ENCODE measurements at places on chromosomes 3 and 15. TPM values are rescaled to one million over a fixed set of nuclear protein-coding genes. Genes with fewer than 3 reads are reported as not detected.
A peak's percentile ranks its signal among the peaks of the same experiment; 100 is the strongest.

The FBN1 gene
- total RNA-seq, result 0.53 TPM

DNA sequence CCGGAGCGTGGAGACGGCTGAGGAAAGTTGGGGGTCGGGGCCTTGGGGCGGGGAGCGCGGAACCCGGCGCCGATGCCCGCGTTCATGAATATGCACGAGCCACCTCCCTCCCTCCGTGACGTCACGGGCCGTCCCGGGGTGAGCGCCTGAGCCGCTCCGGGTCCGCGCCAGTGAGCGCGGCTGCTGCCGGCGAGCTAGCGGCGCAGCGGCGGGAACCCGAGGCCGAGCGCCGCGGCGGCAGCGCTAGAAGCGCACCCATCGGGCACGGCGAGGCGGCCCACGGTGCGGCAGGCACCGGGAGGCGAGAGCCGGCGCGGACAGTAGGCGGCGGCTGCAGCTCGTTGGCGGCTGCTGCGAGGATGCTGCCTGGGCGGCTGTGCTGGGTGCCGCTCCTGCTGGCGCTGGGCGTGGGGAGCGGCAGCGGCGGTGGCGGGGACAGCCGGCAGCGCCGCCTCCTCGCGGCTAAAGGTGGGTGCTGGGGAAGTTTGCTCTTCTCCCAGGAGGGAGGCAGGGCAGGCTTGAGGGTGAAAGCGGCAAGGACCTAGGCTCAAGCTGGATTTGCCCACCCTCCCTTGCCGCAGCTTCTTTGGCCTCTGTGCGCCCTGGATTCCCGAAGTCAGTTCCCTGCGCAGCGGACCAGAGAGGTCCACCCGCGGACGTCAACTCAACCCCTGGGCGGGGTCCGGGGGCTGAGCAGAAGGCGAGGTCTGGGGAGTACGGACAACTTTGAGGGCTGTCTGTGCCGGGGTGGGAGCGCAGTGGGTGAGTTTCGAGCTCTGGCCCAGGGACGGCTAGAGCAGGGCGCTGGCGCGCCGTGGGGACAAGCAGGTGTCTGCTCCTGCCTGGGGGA, at the start of gene CLSTN2:
Gene CLSTN2 (plus strand): TSS at position 170 of the 850 bp plus-strand sequence.
- DNase-seq, result peak; percentile 8

The POPDC2 gene
- total RNA-seq, result 6.0 TPM

The CCNB2 gene
- 0.67 TPM for total RNA-seq

The GOLGB1 gene
- 58.7 TPM for total RNA-seq

GRCh38 chr3:195809291-195809785, 2.4 kb downstream of the MUC4 start:
- no peak for DNase-seq

- peak; percentile 50 for DNase-seq
Measured at GRCh38 chr3:105867712-105868430, 941 bp downstream of the CBLB start.

GRCh38 chr3:156648086-156648485, 26.3 kb upstream of the TIPARP start:
- DNase-seq, result no peak

The IMPG2 gene
- 0.44 TPM for total RNA-seq

DNA sequence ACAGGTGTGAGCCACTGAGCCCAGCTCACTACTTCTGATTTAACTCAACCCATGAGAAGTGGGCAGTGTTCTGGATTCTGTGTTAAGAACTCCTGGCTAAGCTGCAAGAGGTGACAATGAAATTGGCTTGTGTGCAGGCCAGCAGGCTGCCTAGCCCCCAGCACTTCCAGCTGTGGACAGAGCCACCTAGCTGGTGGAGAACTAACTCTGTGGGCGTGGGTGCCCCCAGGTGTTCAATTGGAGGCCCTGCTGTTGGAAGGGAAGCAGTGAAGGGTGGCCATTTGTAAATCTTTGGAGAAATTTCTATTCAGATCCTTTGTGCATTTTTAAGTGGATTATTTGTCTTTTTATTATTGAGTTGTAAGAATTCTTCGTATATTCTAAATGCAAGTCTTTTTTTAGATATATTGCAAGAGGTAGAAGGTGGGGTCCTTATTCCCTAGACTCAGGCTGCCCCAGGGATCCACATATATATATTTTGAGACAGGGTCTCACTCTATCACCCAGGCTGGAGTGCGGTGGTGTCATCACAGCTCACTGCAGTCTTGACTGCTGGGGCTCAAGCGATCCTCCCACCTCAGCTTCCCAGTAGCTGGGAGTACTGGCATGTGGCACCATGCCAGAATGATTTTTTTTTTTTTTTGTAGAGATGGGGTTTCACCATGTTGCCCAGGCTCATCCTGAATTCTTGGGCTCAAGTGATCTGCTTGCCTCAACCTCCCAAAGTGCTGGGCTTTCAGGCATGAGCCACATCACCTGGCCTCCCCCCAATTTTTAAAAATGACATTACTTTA, 7.2 kb upstream of the SCAMP5 start:
- DNase-seq, result no peak

DNA sequence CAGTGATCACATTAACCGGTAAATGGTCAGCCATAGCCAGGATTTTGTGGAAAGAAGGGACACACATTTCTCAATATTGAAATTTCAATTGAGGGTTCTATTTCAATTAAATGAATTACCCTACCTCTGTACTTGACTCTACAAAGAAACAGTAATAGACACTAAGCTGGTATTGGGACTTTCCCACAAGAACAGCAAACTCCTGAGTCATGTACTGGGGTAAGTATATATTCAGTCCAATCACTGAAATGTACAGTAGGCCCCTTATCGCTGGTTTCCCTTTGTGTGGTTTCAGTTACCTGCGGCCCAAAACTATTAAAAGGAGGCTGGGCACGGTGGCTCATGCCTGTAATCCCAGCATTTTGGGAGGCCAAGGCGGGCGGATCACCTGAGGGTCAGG, 17.6 kb downstream of the ASB14 start:
- no peak for DNase-seq

The GFM1 gene
- 46.8 TPM for total RNA-seq

- DNase-seq, result no peak
Measured at GRCh38 chr3:184218814-184219213, 10.6 kb upstream of the VWA5B2 start.

All from B cell (primary cell).